Glomerular endothelial cell (primary cell): ENCODE measurements at places on chromosomes 3 and 15.

GRCh38 chr3:155425396-155425795 is 131.9 kb upstream of the STRIT1 start:
- DNase-seq, result no peak

- no peak for DNase-seq
Observed at GRCh38 chr3:89957451-89957850, 850.0 kb downstream of the EPHA3 start.

GRCh38 chr15:57555270-57555669 is 36.4 kb upstream of the MYZAP start:
- DNase-seq, result no peak

- DNase-seq, result no peak
Observed at GRCh38 chr15:36858423-36858822, 241.9 kb downstream of the MEIS2 start.

DNA sequence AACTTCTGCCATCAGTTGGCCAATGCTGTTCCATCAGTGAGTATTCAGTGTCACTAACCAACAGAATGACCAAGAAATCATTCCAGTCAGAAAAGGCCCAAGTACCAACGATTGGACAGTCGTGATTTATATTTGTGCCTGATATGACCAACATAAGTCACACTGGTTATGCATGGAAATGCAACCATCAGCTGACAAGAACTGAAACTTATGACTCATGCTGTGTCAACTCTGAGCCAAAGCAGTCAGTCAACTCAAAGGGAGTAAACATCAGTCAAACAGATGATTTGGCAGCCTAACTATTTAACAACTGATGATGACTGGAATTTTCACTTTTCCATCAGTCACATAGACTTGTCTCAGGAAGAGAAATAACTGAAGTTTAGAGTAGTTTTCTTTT is 142.4 kb downstream of the ANXA2 start:
- DNase-seq, result peak; percentile 3

DNA sequence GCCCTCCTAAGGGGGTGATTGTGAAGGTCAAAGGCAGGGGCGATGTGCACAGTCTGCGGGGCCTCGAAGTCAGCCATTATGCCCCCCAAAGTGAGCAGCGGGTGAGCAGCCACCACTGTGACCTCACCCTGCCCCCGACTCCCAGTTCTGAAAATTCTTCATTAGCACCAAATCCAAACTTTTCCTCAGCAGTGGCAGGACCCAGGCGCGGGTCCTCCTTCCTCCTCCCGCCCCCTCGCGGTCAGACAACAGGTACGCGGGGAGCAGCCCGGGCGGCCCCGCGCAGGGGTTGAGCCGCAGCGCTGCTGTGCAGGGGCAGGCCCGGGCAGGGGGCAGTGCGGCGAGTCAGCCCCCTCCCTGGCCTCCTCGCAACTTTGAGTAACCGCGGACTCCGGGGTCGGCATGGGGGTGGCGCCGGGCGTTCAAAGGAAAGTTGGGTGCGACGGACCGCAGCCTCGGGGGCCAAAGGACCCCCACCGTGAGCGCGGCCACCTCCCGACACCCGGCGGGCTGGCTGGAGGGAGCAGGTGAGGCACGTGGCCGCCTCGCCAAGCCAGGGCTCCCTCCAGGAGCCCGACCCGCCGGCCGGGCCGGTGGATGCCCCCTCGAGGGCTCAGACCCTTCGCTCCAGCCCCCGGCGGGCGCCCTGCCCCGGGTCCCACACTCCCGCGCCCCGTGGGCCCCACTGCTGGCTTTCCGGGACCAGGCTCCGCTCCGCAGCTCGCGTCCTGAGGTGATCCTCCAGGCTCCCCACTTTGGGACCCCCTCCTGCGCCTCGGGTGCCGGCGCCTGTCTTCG is 49.4 kb upstream of the CCDC174 start:
- DNase-seq, result no peak

DNA sequence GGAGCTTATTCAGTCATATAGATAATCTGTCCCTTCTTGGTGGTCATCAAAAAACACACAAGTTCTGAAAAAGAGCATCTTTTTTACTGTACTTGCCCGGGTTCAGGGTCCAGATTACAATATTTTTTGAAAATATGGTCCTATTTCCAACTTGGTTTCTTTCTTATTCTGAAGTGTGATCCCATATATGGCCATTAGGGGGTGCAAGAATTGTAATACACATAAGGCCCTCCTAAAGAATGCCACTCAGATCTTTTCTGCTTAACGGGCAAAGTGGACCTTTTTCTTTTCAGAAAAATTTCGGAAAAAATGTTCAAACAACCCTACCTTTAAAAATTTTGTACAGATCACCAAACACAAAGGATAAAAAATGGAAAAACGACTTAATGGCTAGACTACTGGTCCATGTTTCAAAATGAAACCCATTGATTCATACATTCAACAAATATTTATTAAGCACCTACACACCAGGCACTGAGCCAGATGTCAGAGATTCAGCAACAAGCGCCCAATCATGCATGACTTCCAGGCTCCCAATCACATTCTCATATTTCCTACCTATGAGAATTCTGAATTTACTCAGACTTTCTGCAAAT is 102.0 kb upstream of the MYRIP start:
- peak; percentile 47 for DNase-seq

DNA sequence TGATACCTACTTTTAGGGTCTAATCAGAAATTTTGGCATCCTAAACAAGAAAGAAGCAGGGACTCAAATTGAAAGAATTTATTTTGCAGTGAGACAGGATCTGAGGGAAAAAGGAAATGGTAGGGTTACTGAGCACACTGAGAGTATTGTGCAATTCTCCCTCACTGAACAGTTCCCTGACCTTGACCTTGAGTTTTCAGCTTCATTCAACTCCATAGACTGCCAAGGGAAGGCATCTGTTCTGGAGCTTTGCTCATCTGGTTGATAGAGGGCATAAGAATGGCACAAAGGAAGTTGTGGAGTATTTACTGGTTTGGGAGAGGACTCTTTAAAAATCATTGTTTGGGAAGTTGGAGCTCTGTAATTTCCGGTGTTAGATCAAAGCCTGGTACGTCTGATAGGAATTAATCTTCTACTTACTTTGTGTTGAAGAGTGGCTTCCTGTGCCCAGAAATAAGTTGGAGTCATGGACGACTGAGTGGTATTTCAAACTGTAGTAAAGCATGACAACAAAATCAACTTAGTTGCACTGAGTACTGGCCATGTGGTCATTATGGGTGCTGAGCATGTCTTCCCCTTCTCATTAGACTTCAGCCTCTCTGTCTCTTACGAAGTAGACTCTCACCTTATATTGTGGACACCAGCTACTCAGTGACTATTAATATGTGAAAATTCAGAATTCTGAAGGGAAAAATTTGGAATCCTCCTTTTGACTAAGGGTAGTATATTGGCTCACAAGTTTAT is 40.8 kb downstream of the CLDN1 start:
- DNase-seq, result no peak

DNA sequence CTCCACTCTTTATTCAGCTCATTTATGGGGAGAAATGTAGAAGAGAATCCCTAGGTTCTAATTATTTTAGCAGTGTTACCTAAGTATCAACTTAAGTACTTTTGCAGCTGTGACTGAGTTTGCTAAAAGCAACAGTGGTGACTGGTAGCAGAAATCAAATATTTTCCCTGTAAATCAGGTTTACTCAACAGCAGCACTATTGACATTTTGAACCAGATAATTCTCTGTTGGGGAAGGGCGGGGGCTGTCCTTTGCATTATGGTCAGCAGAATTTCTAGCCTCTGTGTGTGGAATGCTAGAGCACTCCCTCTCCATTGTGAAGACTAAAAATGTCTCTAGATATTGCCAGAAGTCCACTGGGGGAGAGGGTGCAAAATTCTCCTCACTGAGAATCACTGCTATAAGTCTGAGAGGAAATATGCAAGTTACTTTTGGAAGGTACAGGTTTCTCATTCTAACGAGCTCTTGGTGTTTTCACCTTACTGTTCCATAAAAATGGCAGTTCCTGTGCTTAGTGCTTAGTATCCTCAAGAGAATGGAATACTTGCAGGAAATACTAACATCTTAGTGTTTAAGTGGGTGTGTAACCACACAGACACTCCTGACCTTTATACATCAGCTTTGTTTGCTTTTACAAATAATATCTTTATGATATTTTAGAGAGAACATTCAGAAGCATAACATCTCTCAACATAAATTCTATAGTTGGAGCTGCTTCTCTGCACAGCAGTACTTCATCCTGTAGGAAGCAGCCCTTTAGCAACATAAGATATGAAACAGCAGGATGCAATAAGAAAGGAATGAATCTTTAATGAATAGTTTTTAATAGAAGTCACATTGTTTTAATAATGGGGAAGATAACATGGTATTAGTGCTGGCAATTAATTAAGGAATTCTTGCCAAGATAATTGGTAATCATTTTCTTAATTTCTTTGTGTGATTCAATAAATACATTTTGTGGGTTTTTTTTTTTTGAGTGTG is 246.5 kb upstream of the GOLIM4 start:
- no peak for DNase-seq

- no peak for DNase-seq
Observed at GRCh38 chr15:90031231-90031791, 30.2 kb downstream of the ZNF710 start.

DNA sequence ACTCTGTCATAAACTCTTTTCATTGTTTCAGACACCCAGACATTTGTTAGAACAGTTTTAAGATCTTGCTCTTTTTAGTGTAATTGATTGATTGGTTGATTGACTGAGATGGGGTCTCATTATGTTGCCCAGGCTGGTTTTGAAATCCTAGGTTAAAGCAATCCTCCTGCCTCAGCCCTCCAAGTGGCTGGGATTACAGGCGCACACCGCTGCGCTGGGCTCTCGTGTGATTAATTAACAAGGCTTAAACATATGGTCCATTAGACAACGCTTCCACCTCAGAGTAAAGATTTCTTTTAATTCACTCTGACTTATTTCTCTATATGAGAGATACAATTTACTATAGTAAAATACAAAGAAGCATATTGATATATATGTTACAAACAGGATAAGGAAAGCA is 114.0 kb upstream of the C2CD4B start:
- DNase-seq, result no peak

DNA sequence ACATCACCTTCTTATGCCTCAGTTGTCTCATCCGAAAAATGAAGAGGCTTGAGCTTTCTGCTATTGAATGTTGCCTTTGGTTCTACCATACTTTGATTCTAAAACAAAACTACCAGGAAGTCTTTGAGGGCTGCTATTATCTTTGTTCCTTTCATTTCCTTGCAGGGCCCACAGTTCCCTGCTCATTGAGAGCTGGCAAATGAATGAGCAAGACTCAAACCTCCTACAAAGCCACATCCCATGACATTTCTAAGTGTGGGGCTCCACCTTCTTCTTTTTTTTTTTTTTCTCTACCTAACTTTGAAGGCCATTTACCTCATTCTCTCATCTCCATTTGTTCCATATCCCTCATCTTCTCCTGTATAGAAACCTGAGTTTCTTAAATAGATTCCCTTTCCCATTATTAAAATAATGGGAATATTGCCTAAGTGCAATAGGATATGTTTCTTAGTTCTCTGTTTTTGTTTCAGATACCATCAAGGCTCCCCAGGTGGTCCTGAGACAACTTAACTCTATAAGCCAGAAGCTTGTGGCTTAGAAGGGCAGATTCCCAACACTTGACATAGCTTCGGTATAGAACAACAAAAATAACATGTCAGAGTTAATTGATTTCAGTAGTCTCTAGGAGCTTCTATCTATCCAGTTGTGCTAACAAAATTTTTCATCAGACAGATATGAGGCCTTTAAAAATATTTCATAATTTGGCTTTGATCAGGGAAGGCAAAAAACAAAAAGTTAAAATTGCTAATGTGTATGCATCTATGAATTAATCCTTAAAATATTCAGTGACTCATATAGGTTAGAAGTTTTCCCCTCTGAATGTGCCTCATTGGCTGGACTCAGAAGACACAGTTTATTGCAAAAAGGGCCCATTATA is 951.6 kb downstream of the TUSC7 start:
- no peak for DNase-seq

- no peak for DNase-seq
Observed at GRCh38 chr3:59254433-59254832, 204.6 kb upstream of the CFAP20DC start.

GRCh38 chr3:183502237-183503181 is 53.0 kb downstream of the KLHL6 start:
- DNase-seq, result no peak

DNA sequence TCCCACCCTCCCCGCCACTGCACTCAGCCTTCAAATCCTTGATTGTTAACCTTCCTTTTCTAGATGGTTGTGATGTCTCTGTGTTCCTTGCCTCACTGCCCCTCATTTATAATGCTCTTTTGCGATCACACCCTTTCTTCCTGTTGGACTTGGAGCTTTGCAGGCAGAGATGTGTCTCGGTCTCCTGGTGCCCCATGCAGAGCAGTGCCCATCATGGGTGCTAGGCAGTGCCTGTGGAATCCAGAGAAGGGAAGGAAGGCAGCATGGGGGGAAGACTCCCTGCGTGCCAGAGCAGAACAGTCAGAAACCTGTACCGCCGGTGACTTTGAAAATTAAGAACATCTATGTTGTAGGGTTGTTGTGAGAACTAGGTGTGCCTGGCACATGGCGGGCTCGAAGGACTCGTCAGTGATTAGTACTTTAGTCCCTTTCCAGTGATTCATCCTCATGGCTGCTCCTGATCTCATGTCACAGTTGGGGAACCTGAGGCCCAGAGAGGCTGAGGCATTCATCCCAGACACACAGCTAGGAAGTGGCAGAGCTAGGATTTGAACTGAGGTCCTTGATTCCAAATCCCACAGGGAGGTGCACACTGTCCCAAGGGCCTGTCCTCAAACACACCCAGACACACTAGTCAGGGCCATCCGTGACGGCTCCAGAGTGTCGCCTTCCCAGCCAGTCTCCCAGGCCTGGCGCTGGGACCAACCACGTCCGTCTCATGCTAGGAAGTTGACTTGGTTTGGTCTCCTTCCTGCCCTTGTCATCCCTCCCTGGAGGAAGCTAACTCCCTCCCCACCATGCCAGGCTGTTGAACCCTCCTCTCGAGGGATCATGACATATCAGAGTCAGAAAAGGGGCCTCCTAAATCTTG is 58.3 kb downstream of the SMAD6 start:
- no peak for DNase-seq

DNA sequence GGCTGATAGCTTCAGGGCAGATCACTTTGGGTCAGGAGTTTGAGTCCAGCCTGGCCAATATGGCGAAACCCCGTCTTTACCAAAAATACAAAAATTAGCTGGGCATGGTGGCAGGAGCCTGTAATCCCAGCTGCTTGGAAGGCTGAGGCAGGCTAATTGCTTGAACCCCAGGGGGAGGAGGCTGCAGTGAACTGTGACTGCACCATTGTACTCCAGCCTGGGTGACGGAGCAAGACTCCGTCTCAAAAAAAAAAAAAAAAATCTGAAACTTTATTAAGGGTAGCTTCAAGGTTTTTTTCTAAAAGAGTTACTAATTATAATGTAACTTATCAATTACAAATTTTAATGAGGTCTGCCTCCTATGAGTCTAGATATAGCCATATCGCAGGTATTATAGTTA is 5.1 kb downstream of the NECTIN3 start:
- DNase-seq, result no peak
